ENCODE measurements at places on chromosomes 2 and 18. TPM values are rescaled to one million over a fixed set of nuclear protein-coding genes. Genes with fewer than 3 reads are reported as not detected.

The CCL20 gene
- total RNA-seq = not detected

The STARD6 gene
- not detected for total RNA-seq

The RNU2-63P gene
- 5.2 TPM for total RNA-seq

The TSPYL6 gene
- total RNA-seq = not detected

The KRTCAP3 gene
- total RNA-seq = 41.9 TPM

The SCN1A gene
- total RNA-seq = 1.6 TPM

The DSG4 gene
- total RNA-seq = not detected

The CD207 gene
- not detected for total RNA-seq

The OST4 gene
- total RNA-seq = 210 TPM

The POTEJ gene
- total RNA-seq = not detected

The LIMS4 gene
- 1.1 TPM for total RNA-seq

The FHOD3 gene
- total RNA-seq = 4.8 TPM

The CAPN14 gene
- total RNA-seq = 0.11 TPM

The TGIF1 gene
- total RNA-seq = 201 TPM

The HSPD1 gene
- total RNA-seq = 1,024 TPM

The ST8SIA3 gene
- 2.3 TPM for total RNA-seq

The AKAIN1 gene
- not detected for total RNA-seq

The CYTIP gene
- total RNA-seq = 0.89 TPM

The CYP1B1 gene
- 4.1 TPM for total RNA-seq

The HRH4 gene
- not detected for total RNA-seq

The CWC22 gene
- total RNA-seq = 27.5 TPM

The IL37 gene
- total RNA-seq = not detected

The CHAC2 gene
- 10.2 TPM for total RNA-seq

The ADAM23 gene
- 24.3 TPM for total RNA-seq

The ATG16L1 gene
- 36.4 TPM for total RNA-seq

The NBEAL1 gene
- 7.7 TPM for total RNA-seq

The TGFA gene
- 3.0 TPM for total RNA-seq

The ANKRD30B gene
- not detected for total RNA-seq

The SERPINB13 gene
- not detected for total RNA-seq

The MBD5 gene
- 31.4 TPM for total RNA-seq

The VWC2L gene
- not detected for total RNA-seq

The LRRC30 gene
- not detected for total RNA-seq

The TMBIM1 gene
- total RNA-seq = 23.5 TPM

The RGPD4 gene
- total RNA-seq = 0.05 TPM

The HOXD12 gene
- total RNA-seq = 0.17 TPM

The ABCG5 gene
- not detected for total RNA-seq

The GPR55 gene
- not detected for total RNA-seq

The SH3RF3 gene
- total RNA-seq = 0.78 TPM

The ATRAID gene
- 109 TPM for total RNA-seq

The DUSP2 gene
- total RNA-seq = 5.8 TPM

The PDE11A gene
- total RNA-seq = 0.53 TPM

The AQP12B gene
- not detected for total RNA-seq

The CTAGE1 gene
- total RNA-seq = not detected

The CIB4 gene
- total RNA-seq = not detected

The DNER gene
- 3.7 TPM for total RNA-seq

The SLC8A1 gene
- total RNA-seq = 1.7 TPM

The PMAIP1 gene
- 162 TPM for total RNA-seq

The MALL gene
- 3.8 TPM for total RNA-seq

The RAB27B gene
- 0.80 TPM for total RNA-seq

The CPSF3 gene
- 83.7 TPM for total RNA-seq

The PRKD3 gene
- total RNA-seq = 68.5 TPM

The NT5DC4 gene
- not detected for total RNA-seq

The HJURP gene
- total RNA-seq = 83.7 TPM

The BMP10 gene
- total RNA-seq = not detected

The TUBB8B gene
- 1.2 TPM for total RNA-seq

The IL1A gene
- total RNA-seq = 0.42 TPM

The MRO gene
- total RNA-seq = 1.1 TPM

The XRCC5 gene
- 466 TPM for total RNA-seq

The PAX3 gene
- total RNA-seq = not detected
